ENCODE measurements at places on chromosomes 7 and 10.

GRCh38 chr7:83519240-83519639 is 129.7 kb downstream of the SEMA3E start:
- DNase-seq: no peak

DNA sequence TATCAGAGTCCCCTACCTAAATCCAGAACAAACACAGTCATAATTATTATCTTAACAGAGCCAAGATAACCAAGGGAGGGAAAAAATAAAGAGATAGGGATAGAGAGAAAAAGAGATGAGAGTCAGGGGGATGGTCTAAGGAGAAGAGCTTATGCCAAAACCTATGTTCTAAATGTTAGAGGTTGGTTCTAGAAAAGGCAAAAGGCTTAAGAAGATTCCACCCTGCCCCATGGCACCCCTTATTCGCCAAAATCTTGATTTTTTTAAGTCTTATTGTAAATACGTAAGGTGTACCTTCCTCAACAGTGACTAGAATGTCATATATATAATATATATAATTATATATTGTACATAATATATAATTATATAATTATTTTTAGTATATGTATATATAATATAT is 29.6 kb upstream of the CTNNA3 start:
- no peak for DNase-seq

GRCh38 chr7:144470078-144470477 is 66.6 kb upstream of the NOBOX start:
- DNase-seq: no peak

DNA sequence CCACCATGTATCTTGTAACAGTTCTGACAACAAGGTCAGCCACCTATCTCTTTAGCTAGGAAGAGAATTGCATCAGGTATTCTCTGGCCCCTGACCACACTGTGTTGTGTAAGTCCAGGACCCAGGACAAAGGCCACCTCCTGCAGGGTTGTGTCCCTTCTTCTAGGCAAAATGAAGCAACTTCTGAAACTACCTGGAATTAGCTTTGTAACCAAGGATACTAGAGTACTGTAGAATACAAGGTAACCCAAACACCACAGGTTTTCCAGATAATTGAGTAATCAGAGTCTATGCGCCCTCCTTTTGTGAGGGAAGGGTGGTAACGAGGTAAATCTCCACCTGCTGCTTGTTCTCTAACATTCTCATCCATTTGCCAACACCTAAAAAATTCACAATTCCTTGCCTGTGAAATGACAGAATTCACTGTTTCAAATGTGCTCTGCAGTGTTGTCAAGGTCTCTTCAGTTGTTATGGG is 51.7 kb downstream of the SGMS1 start:
- no peak for DNase-seq

- DNase-seq: no peak
Measured at GRCh38 chr10:44811072-44811471, 100.1 kb upstream of the TMEM72 start.

DNA sequence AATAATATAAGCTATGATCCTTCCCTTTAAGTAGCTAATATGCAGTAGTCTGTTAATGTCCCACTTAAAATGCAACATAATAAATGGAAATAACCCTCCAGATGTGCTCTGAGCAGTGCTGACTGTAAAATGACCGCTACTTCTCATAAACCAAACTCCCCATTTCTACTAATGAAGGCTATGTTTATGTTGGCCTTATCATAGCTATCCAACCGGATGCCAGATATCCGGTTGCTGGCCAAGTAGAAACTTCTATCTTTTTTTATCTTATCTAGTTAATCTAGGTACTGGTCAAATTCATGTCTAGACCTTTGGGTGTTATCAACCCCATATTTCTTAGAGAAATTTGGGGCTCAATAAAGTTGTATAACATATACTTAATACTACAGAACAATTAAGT is 56.6 kb downstream of the CHRM2 start:
- no peak for DNase-seq

GRCh38 chr7:125059861-125060456 is 130.3 kb upstream of the POT1 start:
- DNase-seq: no peak

DNA sequence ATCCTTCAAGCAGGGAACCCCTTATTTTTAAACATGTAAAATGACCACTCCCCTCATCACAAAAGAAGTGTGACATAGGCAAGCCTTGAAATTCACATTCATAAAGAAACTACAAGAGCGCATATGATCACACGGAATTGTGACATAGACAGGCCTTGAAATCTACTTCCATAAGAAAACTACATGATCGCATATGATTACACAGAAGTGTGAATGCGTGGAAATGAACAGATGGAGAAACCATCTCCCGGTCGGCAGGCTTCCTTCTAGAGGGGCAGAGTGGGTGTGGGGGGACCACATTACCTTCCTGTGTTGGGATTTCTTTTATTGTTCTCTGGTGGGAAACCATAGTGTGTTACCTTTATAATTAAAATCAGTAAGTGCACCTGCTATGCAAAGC is 285.1 kb upstream of the ADARB2 start:
- DNase-seq: no peak

GRCh38 chr10:103854265-103854685 is 1.1 kb downstream of the SH3PXD2A start:
- no peak for DNase-seq

- DNase-seq: no peak
Measured at GRCh38 chr7:99997545-99998137, 17.8 kb upstream of the ZKSCAN1 start.

DNA sequence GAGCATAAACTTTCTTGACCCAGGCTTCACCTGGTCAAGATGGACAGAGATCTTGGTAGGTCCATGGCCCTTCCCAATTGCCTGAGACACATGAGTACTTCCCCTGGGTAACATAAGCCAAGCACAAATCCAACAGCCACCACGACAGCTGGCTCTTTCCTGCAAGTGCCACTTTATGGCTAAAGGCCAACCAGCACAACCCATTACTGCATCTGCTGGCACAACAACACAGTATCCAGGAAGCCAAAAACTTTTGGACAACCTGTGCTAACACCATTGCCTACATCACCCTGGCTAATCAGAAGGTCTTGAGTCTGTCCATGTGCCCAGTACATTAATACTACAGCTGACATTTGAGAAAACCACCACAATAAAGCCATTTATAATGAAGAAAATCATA is 548.0 kb upstream of the SEMA3D start:
- no peak for DNase-seq

DNA sequence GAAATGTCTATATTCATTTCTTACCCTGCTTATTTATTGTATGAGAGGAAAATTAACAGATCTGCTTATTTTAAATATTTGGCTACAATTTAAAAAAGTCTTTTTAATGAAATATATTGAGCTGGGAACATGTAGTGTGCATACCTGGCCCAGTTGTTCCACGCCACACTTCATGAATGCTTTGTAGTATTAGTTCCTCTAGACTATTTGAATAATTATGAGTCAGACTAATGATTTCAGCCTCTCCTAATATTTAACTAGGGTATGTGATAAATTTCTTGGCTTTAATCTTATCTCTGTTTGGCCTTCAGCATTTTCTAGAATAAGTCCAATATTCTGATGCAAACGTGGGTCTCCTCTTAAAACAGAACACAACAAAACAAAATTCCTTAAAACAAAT is 226.6 kb downstream of the CREB5 start:
- DNase-seq: no peak

- no peak for DNase-seq
Measured at GRCh38 chr7:157996359-157997079, 591.1 kb downstream of the PTPRN2 start.

DNA sequence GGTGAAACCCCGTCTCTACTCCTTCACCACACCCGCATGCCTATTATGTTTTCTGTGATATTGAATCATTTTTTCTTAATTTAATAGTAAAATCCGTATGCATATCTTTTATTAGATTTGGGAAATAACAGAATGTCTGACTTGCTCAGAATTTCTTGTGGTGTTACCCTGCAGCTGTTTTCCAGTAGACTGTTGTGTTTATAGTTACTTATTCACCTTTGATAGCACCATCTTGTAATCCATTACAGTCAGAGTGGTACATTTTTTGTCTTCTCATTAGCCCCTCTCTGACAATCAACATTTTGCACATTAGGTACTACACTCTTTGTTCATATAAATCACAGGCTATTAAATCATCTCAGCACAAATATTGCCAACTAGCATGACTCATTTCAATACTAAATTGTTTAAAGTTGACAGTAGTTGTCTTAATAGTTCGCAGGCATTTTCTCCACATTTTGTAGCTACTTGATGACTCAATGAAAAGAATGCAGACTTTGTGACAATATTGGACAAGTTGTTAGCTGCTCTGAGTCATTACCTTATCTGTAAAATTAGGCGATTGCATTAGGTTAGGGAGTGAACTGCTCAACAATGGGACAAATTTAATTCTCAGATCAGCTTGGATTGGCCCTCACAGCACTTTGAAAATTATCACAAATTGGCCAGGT is 17.8 kb upstream of the SLC16A12 start:
- no peak for DNase-seq

DNA sequence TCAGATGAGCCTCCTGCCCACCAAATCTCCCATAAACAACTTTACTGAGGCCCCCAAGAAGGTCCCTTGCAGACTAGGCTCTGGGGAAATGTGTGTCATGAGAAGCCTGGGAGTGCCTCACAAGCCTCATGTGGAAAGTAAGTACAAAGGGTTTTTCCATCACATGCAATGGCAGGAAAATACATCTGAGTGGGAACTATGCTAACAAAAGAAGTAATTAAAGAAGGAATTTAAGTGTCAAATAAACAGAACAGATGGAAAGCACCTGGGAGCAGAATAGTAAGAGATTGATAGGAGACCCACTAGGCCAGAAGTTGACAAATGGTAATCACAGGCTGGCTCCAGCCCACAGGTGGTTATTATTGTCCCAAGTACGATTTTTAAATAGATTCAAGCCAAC is 20.5 kb downstream of the GSAP start:
- no peak for DNase-seq

- no peak for DNase-seq
Measured at GRCh38 chr10:53489335-53490182, 717.0 kb upstream of the MBL2 start.

DNA sequence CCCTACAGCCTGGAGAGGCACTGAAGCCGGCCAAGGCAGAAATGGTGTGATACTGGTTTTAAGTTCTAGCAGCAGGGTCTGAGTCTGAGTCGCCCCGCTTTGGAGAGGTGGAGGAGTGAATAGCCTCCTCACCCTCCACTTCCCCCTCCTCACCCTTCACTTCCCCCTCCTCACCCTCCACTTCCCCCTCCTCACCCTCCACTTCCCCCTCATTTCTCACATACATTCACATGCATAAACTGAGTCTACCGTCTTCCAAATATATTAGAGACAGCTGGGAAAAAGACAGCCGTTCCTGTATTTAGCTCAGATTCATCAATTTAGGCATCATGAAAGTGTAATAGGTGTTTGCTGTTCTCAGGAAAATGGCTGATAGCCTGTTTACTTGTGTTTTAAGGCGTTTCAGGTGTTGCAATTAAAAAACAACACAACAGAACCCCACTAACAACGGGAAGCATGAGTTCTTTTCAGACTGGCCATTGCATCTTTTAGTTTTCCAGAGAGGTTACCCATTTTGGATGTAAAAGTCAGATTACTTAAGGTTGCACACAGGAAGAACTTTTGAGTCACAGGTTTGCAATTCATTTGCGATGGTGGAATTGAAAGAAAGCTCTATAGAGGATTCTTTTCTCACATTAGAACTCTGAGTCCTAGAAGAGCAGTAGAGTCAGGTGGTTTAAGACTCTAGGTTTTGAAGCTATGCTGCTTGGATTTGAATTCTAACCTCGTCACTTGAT is 861 bp downstream of the NRBF2 start:
- DNase-seq: no peak

- no peak for DNase-seq
Measured at GRCh38 chr10:13989616-13990015, 341.1 kb downstream of the FRMD4A start.

- DNase-seq: no peak
Measured at GRCh38 chr7:90708841-90709317, 112.8 kb downstream of the CDK14 start.

GRCh38 chr7:17584822-17585221 is 286.4 kb downstream of the AHR start:
- no peak for DNase-seq

DNA sequence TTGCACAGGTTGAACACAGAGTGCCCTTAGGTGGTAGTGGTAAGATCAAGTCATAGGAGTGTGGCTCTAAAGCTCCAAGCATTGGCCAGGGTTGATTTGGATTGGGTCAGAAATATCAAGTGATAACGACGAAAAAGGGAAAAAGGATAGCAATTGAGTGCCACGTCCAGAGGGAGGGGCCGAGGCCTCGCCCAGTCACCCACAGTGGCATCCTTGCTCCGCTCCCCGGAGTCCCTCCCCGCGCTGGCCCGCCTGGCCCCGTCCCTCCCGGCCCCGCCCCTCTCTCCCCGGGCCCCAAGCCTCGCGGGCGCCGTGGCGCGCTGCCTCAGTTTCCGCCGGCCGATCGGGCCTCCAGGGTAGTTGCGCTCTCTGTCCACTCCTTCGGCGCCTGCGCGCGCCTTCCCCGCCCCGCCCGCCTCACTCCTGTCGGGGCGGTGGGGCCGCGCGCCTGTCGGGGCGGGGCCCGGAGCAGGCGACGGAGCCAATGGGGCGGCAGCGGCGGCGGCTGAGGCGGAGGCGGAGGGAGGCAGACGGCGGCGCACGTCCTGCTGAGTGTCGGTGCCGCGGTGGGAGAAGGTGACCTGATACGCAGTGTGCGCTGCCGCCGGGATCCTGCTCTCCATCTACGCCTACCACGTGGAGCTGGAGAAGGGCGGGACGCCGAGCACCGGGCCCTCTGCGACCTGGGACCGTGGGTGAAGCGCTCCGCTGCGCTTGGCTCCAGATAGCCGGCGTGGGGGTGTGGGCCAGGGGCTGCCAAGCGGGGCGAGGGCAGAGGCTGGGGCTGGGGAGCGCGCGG is 209.1 kb upstream of the ZNF722 start:
- DNase-seq: no peak

GRCh38 chr7:92071032-92071431 is 63.2 kb downstream of the CYP51A1 start:
- no peak for DNase-seq

DNA sequence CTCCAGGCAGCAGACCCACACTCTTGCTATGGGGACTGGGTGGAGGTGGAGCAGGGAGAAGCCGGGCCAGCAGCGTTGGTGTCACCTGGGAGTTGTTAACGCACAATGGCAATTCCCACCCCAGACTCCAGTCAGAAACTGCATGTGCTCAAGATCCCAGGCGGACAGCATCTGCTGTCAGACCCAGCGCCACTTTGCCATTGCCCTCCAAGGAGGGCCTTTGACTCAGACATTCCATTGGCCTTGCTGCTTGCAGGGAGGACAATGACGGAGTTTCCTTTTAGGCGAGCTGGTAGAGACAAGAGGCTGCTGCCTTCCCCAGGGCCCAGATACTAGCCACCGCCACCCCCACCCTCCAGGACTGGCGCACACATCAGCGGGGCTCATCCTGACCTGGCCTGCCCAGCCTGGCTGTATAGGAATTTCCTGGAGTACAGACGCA is 34.5 kb downstream of the ZNF775 start:
- DNase-seq: no peak

- no peak for DNase-seq
Measured at GRCh38 chr7:138903186-138903820, 77.9 kb downstream of the KIAA1549 start.

- no peak for DNase-seq
Measured at GRCh38 chr10:52082307-52082706, 231.8 kb upstream of the DKK1 start.

Measured in cortex of kidney (tissue), 1 donor.